ENCODE measurements at places on chromosomes 5 and 9. TPM values are rescaled to one million over a fixed set of nuclear protein-coding genes. Genes with fewer than 3 reads are reported as not detected.

- no peak for DNase-seq
These were observed 14.3 kb upstream of the LHX3 start for GRCh38 chr9:136219276-136219675.

DNA sequence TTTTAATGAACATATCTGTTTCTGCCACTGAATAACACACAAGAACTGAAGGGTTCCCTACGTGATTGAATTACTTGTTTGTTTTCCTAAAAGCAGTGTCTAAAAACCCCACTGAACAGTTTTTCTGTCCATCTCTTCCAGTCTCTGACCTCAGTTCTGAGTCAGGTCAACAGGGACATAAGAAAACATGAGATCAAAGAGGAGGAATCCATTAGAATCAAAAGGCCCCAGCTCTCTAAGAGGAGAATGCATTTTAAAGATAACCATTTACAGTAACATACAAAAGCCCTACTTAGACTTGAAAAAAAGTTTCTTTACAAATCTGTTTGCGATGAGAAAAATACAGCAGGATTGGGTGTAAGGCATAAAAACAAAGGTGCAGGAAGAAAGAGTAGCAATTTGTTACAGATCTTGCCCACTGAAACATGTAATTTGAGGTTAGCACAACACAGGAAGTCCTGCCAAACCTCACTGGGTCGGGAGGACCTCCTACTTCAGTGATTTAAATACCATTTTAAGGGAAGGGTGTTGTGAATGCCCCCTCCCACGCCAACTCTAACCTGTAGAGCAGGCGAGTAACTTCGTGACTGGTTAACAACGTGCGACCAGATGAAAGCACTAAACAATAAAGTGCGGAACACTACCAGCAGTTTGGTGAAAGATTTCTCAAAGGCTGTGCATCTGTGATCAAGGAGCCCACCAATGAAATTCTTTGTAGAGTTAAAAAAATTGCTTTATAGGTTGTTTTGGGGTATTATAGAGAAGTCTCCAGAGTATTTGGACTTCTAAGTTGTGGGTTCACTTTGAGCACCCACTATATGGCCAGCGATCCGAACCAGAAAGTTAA, 1.3 kb downstream of the QSOX2 start:
- no peak for DNase-seq

GRCh38 chr9:72467766-72468738, 53.4 kb upstream of the TMC1 start:
- peak; percentile 75 for DNase-seq

GRCh38 chr9:5621327-5621726, 7.6 kb upstream of the RIC1 start:
- DNase-seq, result no peak

DNA sequence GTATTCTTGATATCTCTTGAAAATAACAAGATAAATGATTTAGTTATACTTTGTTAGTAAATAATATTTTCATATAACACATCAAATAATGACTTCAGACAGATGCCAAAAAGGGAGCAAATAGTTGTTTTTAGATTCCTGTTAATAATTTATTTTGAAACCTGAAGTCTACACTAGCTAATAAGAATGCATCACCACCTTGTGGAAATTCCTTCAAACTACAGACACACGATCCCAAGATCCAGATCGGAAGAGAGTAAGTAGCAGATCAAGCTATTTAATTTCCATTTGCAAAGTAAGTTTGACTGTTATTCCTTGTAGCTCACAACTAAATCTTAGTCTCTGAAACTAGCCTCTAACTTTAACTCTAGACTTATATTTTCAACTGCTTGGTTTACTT, 35.5 kb upstream of the ISL1 start:
- DNase-seq, result no peak

The ZNF483 gene
- total RNA-seq, result 41.5 TPM

The PGM5 gene
- 16.2 TPM for total RNA-seq

DNA sequence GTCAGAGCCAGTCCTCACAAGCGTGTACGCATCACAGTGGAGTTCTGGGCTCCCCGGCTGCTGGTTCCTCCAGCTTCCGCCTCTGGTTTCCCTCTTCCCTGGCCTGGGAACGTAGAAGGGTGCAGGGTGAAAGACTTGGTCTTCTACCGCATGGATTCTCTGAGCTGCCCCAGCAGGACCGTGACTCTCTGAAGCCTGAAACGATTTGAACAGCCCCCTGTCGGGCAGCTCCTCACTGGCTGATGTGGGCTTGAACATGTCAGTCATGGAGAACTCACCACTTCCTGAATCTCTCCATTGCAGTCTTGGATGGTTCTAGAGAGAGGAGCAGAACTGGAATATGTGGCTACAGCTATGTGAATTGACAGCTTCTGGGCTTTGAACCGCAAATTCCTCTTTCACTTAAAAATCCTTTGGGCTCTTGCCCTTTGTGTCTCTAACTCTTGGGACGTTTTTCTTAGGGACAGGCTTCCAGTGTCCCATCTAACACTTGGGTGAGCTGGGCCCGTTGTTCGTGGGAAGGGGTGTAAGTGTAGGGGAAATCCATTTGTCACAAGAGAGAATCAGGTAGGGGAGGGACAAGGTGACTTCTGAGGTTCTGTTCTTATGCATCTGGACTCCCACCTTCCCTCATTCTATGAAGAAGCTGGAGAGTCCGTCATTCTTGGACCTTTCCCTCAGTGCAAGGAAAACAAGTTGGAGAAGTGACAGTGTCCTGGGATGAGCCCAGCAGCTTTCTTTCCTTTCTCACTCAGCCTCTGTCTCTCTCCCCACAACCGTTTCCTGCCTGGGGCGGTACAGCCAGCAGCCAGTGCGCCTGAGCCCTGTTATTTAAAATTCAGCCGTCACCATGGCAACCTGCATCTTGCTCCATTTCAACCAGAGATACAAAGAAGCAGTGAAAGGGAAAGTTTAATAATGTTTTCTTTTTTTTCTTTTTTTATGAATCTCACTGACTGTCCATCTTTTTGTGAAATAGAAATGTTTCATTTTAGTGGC, 84.7 kb downstream of the PTTG1 start:
- DNase-seq, result peak; percentile 20

The ODF2 gene
- total RNA-seq, result 29.1 TPM

DNA sequence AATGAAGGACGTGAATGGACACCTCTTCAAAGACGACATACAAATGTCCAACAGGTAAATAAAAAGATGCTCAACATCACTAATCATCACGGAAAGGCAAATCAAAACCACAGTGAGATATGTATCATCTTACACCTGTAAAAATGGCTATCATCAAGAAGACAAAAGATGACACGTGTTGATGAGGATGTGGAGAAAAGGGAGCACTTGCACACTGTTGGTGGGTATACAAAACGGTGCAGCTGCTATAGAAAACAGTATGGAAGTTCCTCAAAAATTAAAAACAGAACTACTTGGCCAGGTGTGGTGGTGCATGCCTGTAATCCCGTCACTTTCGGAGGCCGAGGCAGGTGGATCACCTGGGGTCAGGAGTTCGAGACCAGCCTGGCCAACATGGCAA, 47.9 kb downstream of the STK10 start:
- no peak for DNase-seq

The C9orf153 gene
- 1.6 TPM for total RNA-seq

DNA sequence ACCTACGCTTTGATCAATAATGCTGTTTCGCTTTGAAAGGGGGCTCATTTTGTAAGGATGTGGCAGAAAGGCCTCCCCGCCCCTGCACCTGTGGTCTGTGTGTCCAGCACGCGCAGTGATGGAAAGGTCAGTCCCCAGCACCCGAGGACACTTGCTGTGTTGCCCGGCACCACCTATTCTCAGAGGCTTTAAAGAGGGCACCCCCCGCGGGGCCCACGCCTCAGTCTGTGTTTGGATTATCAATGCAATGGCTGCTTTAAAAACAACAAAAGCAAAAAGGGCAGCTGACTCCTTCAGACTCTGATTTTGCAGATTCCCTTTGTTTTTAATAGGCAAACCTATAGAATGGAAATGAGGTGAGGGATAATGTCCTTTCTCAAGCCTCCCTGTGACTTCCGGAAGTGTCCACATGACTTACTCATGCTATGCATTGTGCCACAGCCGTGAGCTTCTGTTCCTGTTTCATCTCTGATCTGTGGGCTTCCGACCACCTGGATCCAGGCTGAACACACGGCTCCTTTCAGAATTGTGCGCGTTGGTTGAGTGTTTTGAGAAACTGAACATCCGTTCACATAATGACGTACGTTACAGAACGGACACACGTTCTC, 416.2 kb downstream of the IRX2 start:
- no peak for DNase-seq

DNA sequence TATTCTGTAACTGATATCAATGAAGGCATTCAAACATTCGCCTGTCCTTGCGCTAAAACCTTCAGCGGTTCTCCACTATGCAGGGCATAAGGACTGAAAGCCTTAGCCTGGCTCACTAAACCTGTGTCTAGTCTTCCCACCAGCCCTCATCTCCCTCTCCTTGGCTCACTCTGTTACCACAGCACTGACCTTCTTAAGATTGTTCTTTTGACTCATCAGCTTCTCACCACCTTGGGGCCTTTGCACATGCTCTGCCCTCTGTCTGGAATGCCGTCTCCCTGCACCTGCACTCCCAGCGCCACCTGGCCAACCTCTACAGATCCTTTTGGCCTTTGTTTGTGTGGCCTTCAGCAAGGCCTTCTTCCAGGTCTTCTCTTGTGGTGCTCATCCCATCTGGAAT, 131.8 kb upstream of the IER5L start:
- DNase-seq, result no peak

DNA sequence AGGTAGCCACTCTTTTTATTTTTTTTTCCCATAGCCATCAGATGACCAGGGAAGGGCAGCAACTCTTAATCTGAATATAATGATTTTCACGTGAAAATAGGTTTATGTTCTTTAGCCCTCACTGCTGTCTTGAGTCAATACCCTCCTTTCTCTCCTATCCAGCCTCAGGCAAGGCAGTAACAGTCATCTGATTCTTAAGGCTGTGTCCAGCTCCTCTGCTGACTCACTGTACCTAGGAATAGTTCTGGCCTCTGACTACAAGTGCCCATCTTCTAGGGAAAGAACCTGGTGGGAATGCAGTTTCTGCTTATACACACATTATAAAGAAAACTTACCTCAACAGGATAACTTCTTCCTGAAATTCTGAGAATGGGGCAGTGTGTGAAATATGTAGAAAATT, 30.7 kb downstream of the DHX29 start:
- no peak for DNase-seq

GRCh38 chr9:135924628-135925338, 17.4 kb upstream of the CAMSAP1 start:
- no peak for DNase-seq

The RABEPK gene
- 11.1 TPM for total RNA-seq

DNA sequence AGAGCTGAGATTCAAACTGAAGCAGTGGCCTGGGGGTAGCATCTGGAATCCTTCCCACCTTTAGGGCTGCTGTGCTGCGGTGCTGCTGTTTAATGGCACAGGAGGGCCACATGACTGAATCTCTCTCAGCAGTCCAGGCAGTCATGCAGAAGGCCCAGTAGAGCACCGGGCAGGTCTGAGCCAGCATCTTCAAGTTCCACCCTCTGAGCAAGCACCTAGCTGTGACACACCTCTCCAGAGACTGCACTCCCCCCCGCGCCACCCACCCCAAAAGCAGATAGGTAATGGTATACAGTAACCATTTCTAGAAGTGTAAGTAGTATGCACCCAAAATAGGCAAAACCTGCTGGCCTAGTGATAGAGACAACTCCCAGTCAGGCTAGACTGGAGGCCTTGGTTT, 8.2 kb downstream of the IL4 start:
- DNase-seq, result no peak

The FAM78A gene
- total RNA-seq, result 1.7 TPM

GRCh38 chr5:10339058-10339811, 14.3 kb upstream of the MARCHF6 start:
- DNase-seq, result peak; percentile 34

The SPARC gene
- total RNA-seq, result 148 TPM

The SLC6A7 gene
- 5.9 TPM for total RNA-seq

DNA sequence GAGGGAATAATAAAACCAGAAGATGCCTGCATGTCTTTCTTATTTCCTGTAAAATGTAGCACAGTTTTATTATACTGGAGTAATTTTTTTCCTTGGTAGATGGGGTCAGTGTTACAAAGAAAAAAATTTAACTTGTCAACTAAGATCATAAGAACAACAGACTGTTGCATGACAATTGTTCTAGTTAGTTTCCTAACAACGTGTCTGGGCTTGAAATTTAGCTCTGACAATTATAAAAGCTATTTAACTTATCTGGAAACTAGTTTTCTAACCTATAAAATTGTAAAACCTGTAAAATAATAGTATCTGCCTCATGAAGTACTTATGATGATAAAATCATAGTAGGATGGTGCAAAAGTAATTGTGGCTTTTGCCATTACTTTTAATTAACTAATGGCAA, 4.9 kb downstream of the SHOC1 start:
- DNase-seq, result no peak

DNA sequence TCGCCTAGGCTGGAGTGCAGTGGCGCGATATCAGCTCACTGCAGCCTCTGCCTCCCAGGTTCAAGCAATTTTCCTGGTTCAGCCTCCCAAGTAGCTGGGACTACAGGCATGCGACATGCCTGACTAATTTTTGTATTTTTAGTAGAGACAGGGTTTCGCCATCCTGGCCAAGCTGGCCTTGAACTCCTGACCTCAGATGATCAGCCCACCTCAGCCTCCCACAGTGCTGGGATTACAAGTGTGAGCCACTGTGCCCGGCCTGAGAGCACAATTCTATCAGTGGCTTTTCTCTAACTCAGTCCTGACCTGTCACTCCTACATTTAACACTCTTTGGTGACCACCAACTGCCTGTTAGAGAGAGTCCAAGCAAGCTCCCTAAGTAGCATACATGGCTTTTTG, 82.7 kb upstream of the SPOCK1 start:
- DNase-seq, result no peak

DNA sequence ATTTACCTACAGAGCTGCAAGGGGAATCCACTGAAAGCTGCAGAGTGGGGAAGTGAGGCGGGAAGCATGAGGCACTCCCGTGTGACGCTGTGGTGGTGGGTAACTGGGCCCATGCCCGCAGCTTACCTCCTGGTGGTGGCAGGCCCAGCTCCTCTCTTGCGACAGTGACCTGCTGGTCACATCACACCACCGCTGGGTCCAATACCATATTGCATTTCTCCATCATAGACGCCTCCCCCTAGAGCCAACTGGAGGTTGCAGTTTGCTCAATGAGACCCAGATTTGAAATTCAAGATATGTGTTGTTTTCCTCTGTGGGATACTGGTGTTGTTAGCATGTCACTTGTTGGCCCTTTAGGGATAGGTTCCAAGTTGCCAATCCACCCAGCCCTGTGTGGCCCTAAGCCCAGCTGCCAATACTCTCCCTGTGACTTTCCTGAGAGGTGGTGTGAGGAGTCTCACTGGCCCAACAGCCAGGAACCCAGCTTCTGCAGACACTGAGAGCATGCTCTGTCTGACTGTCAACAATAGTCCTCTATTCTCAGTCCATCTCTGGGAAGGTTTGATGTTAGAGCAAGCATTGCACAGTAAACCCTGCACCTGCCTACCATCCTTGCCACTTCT, 428.3 kb downstream of the GADD45G start:
- no peak for DNase-seq

DNA sequence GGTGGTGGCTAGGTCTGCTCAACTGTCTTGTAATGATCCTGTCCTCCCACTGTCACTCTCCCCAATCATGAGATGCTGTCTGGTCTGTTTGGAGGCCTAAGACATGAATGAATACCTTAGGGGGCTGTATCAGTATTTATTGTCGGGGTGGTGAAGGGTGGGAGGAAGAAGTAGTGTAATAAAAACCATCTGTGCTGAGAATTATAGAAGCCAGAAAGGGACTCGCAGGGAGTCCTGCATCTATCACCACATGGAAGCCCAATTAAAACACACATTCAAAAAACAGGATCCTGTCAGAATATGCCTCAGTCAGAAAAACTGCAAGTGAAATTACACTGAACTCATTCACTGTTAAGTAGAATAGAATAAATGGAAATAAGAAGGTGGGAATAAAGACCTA, 1134.3 kb upstream of the C9orf72 start:
- DNase-seq, result no peak

GRCh38 chr9:133385452-133385851, 9.3 kb downstream of the STKLD1 start:
- DNase-seq, result no peak
